ENCODE measurements at places on chromosomes 16 and 17.

DNA sequence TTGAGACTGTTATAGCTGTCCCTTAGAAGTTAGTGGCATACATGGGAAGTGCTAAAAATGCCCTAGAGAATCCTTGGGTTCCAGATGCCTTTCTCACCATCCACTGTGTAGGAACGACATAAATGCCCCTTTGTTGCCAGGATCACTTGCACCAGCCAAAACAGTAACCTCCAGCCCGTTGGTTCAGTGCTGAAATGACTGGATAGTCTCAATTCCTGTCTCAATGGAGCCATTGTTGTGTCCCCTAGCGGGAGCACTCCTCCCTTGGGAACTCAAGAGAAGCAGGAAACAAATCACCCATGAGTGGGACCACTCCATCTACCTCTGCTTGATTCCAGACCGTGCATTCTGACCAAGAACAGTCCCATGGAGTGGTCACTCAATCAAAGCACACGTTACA lies 23.1 kb downstream of the MPHOSPH6 start:
- no peak for DNase-seq

DNA sequence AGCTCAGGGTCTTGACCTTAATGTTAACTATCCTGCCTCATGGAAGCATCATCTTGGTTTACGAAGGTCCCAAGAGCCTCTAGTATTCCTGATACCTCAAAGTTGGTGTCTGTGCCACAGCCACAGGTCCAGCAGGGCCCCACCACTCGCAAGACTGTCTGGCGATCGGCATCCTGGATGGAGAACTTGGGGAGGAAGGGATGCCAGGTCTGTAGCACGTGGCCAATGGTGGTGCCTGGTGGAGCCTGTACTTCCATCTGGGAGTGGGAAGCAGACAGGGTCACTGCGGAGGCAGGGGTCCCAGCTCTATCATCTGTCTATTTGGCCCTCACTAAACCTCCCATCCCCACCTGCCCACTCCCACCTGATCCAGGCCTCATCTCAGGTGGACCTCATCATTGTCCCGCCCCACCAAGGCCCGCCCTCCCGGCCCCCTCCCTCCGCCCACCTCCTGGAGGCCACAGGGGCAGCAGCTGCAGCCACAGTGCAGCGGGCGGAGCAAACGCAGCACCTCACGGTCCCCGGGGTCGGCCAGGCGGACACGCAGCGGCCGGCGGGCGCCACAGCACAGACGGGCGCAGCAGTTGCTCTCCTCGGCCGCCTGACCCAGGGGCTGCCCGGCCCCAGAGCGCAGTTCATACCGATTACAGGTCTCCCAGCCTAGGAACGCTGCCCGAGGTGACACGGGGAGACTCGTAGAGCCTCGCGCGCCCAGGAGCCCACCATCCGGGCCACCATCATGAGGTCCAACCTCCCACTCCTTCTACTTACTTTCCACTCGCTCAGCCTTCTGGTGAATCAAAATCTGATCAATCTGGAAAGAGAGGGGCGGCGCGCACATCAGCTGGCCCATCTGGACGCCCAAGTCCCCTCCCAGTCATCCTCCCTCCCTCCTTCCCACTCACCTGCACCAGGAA lies 1.4 kb downstream of the PLSCR3 start:
- no peak for DNase-seq

- DNase-seq: no peak
Observed at GRCh38 chr17:21376081-21376758, at the start of gene KCNJ12. KCNJ12 (plus strand) TSS chr17:21376357; CDS start chr17:21415343, 38,986 bp downstream.

DNA sequence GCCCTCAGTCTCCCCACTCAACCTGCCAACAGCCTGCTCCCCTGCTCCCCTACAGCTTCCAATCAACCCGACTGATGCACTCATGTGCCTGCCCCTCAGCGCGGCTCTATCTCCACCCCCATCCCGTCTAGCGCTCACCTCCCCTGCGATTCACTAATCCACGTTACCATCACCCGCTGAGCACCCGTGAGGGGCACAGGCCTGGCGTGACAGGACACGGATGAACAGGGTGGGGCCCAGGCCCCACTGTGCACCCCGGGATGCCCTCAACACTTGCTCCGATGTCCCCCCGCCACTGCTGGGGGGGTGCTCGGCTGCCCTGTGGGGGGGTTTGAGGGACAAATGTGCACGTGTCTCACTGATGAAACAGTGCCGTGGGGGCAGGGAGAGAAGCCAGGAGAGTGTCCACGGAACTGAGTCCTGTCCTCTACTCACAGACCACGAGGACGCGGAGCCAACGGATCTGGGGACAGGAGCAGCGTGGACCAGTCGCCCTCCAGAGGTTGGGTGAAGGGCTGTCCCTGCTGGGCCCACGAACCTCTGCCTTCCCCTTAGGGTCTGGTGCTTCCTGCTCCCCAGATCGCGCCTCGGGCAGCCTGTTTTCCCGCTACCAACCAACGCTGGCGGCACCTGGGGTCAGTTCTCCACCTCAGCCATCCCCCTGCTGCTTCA lies 66.7 kb downstream of the RPH3AL start:
- DNase-seq: no peak

- no peak for DNase-seq
Observed at GRCh38 chr17:5286846-5287245, 4.8 kb downstream of the RABEP1 start.

DNA sequence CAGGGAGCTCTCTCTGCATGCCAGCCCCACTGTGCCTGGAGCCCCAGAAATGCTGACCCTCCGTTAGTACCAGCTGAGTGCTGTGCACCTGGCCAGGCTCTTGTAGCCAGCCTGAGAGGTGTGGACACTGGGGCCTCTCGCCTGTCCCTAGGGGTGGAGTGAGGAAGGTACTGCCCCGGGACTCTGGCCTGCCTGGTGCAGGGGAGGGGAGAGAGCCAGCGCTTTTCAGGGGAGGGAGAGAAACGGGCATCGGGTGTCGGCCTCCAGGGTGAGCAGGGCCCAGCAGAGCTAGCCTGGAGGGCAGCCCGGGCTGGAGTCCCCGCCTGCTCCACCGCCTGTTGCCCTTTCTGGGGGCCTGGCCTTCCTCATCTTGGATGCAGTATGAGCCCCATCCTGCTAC lies 13.1 kb downstream of the MAP2K3 start:
- DNase-seq: no peak

DNA sequence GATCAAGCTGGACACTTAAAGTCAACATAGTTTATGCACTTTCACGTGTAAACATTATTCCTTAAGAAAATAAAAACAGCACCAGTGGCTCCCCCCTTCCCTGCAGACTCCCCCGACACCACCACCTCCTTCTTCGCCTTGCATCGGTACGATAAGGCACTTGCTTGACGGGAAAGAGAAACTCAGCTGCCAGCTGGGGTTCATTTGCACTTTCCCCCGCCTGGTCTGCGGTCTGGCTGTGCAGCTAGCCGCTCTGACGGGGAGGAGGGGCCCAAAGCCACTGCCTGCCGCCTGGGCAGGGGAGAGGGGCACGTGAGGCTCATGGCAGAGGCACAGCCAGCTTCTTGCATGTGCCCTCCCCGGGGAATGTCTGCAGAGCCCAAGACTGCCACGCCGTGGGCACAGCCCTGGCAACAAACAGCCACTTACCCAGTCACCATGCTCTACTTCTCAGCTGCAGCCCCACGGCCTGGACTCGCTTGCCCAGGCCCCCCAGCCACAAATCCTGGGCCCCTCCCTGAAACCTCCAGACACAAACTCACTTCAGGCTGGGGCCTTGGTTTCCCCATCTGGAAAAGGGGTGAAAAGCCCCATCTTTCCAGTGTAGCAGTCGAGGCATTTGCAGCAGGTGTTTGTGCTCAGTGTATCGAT lies 16.5 kb upstream of the PRM1 start:
- peak; percentile 22 for DNase-seq

- DNase-seq: no peak
Observed at GRCh38 chr17:36105781-36106492, 2.3 kb downstream of the CCL4 start.

DNA sequence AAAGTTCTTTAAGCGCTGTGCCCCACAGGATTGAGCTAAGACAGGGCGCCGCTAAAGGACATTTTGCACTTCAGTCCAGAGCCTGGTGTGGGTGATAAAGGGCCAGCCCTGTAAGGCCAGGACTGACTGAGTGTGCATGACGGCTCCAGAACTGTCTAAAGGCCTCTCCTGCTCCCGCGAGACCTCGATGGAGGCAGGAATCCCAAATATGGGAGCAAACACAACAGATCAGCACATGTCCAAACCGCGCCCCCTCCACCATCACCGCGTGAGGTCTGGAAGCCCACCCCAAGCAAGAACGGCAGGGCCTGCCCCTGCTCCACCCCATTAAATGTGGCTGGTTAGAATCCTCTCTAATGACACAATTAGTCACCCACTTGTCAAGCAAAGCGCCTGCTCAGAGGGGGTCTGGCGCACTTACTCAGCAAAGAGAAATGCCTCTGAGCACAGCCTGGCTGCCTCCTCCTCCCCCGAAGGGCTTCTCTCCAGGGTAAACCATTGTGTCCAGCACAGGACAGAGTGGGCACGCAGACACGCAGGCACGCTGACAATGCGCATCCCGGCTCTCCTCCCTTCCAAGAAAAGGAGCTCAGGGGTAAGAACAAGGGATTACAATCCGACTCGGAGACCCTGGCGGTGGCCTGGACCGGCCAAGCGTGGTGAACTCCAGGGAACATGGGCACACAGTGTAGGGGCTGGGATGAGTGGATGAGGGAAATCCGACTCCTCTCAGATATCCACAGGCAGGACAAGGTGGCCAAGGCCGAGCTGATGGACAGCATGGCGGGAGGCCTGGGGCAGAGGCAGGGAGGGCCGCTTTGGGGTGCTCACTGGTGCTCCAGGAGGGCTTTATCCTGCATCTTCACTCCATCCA lies 1.5 kb downstream of the MXRA7 start:
- no peak for DNase-seq

- no peak for DNase-seq
Observed at GRCh38 chr17:59466946-59467801, 98.2 kb upstream of the DHX40 start.

DNA sequence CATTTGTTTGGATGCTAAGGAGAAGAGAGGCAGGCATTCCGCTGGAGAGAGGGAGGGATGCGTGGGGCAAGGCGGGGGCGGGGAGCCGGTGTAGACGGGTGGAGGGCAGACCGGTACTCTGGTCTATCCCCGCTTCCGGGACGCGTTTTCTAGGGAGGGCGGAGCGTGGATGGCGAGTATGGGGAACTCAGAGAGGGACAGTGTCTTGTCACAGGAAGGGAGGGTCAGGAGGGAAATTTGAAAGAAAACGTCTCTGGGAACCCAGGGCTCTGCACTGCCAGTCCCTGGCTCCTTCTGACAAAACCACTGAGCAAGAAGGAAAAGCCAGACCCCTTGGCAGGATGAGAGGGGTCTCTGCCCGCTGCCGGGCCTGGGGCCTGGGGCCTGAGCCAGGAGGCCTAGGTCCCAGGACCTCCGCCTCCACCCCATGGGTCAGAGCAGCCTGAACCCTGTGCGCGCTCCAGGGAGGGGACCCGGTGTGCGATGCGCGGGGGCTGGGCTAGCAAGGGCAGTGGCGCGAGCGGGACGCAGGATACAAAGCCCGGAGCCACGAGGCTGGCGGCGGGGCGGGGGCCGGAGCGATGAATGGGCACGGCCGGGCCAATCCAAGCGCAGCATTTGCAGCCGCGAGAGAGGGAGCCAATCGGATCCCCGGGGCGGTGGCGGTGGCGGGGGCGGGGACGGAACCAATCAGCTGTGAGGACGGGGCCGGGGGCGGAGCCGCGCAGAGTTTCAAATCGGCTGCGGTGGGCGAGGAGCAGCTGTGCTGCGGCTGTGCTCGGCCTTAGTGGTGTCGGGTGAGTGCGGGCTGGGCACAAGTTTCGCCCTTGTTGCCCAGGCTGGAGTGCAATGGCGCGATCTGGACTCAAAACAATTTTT lies at the start of gene PIMREG:
Gene PIMREG (plus strand): TSS at position 764 of the 879 bp plus-strand sequence. CDS start 656 bp downstream, outside the sequence.
- DNase-seq: peak; percentile 77

DNA sequence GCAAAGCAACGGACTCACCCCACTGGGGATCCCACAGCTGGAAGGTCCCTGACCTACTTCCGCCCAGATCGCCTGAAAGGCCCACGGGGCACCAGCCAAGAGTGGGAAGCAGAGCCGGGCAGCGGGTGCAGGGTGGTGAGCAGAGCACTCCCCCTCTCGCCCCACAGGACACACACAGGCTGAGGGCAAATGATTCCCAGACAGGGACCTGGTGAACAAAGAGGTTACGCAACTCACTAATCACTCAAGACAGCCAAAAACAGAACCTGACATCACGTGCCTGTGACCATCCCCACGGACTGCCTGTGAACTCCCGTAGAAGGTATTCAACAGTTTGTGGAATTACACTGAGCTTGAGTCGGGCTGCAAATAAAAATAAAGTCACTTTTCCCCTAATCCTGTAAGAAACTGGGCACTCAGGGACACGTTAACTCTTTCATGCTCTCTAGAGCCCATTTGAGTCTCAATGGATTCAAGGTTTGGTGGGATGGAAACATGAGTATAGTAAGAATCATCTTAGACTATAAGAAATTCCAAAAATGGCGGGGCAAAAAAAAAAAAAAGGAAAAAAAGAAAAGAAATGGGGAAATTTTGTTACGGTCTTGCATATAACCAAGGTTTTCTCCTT lies 396.1 kb downstream of the SOX9 start:
- no peak for DNase-seq
